ENCODE measurements at places on chromosomes 11 and 22.
A peak's percentile ranks its signal among the peaks of the same experiment; 100 is the strongest.

DNA sequence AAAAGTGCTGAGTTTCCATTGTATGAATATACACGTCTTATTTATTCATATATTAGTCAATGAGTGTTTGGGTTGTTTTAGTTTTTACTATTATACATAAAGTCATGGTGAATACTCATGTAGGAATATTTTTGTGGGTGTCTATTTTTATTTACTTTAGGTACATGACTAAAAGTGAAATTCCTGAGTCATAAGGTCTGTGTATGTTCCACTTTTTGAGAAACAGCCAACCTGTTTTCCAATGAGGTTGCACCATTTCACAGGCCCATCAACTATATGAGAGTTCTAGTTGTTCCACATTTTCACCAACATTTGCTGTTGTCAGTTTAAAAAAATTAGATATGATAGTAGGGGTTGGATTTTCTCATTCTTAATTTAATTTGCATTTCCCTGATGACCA is 6.6 kb upstream of the OR6X1 start:
- DNase-seq = no peak

DNA sequence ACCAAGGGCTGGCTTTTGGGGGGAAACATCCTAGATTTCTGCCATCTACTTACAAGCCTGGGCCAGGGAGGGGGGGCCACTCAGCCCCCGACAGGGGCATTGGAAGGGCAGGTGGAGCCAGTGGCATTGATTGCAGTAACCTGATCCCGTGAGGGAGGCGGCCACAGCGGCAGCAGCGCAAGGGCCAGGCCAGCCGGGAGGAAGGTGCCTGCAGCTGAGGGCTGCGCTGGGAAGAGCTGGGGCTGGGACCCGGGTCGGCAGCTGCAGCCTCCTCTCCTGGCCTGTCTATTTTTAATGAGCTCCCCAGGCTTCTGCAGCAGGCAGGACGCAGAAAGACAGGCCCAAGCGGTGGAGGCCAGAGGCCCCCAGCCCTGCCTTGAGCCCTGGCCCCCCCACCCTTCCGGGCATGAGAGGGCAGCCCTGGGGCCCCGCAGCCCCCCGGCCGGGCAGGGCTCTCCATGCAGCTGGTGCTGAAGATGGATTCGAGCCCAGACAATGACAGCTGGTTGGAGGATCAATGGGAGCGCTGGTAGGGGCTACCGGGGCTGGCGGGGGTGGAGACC is 10.6 kb downstream of the FREY1 start:
- DNase-seq = peak; percentile 84

- DNase-seq = no peak
Observed at GRCh38 chr11:70105755-70106571, 27.8 kb downstream of the ANO1 start.

GRCh38 chr11:63573881-63574855 is 11.0 kb upstream of the PLAAT2 start:
- DNase-seq = no peak

- no peak for DNase-seq
Observed at GRCh38 chr22:32828150-32828549, 26.6 kb downstream of the TIMP3 start.

GRCh38 chr22:47328550-47329243 is 566.2 kb downstream of the TBC1D22A start:
- DNase-seq = no peak

Measured in NCI-H2171 treated with DMSO at 0.1 percent for 48 hours (cell line).